Activated naive CD8-positive, alpha-beta T cell treated with anti-CD3 and anti-CD28 coated beads for 36 hours (primary cell): ENCODE measurements at places on chromosomes 6 and 20. TPM values are rescaled to one million over a fixed set of nuclear protein-coding genes. Genes with fewer than 3 reads are reported as not detected.
A peak's percentile ranks its signal among the peaks of the same experiment; 100 is the strongest.

DNA sequence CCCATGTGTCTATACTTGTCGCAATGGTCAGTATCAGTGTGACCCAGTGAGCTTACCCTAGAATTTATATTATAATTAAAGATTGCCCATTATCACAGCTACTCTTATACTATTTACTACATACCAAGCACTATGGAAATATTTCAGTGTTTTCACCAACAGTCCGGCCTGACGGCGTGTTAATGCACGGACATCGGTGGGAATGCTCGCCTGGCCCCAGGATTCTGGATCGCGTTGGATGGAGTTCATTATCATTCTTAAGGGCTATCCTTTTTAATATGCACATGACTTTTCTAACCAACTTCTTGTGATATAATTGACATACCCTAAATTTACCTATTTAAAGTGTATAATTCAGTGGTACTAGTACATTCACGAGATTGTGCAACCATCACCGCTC is 51.8 kb upstream of the AFDN start:
- DNase-seq: no peak

- DNase-seq: no peak
Measured at GRCh38 chr6:94041945-94042709, 622.8 kb upstream of the EPHA7 start.

EHMT2 gene
- total RNA-seq: 64.0 TPM

DNA sequence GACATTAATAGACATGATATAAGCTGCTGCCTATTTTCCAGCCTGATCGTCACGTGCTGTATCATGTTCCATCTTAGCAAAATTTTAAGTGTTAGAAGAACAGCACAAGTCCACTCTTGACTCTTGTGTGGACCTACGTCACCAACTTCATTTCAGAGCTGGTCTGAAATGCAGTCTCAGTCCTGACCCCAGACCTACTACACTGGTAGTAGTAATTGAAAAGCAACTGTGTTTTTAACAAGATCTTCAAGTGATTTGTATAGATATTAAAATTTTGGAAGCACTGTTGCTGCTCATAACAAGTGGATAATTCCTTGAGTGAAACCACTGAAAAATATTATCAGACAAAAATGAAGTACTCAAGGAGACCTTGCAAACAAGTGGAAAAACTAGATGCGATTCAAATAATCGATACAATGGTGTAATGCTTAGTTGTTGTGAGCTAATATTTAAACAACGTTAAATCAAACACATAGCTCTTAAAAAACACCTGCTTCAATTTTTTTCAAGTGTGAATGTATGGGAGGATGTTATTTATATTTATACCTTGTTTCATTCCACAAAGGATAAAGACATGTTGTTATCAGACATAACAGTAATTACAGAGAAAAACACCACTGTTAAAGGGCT is 110.9 kb upstream of the JAG1 start:
- no peak for DNase-seq

- DNase-seq: no peak
Measured at GRCh38 chr6:152356662-152357061, 280.5 kb downstream of the SYNE1 start.

GRCh38 chr6:20436719-20437118 is 35.0 kb downstream of the E2F3 start:
- DNase-seq: no peak

DNA sequence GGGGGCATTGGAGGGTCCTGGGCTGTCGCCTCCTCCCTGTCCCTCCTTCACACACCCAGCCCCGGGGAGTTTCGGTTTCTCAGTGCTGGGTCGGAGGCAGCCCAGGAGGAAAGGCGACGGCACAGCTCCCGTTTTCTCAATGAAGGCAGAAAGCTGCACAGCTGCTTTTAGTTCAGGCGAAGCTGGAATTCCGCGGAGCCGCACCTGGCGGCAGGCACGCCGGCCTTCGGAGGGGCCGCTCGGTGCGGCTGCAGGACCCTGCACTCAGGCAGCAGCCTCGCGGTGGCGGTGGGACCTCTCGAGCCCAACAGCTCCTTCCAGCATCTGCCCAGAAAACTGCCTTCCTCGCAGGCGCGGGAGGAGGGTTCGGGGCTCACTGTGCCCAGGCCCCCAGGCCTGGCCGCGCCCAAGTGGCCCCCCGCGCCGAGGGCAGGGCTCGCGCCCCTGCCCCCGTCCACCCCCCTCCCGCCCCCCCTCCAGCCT is 4.6 kb downstream of the FOXQ1 start:
- peak; percentile 14 for DNase-seq

GRCh38 chr6:4809999-4810918 is 34.1 kb downstream of the CDYL start:
- DNase-seq: no peak

GRCh38 chr20:25076731-25077609 is 5.0 kb downstream of the VSX1 start:
- DNase-seq: no peak

DNA sequence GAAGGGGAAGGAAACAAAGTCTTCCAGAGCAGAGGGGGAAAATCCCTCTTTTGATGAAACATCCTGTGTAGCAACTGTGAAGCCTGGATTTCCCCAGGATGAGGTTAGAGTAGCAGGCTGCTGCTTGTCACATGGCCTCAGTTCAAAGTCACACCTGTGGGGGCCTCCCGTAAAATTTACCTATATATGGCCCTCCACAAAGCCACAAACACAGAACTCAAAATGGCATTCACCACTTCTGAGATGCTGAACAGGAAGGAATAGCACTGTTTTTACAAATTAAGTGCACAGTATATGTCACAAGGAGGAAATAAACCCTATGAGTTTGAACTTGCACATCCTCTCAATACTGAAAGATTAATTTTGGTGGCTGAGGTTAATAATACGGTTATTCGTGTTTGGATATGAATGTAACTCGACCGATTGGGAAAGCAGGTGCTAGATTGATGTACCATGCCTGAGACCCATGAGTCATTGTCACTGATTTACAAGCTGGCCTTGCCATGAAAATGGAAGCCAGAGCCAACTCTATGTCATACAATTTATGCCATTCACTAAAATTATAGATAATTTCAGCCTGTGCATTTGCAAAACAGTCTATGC is 70.6 kb downstream of the SGK1 start:
- peak; percentile 78 for DNase-seq

DNA sequence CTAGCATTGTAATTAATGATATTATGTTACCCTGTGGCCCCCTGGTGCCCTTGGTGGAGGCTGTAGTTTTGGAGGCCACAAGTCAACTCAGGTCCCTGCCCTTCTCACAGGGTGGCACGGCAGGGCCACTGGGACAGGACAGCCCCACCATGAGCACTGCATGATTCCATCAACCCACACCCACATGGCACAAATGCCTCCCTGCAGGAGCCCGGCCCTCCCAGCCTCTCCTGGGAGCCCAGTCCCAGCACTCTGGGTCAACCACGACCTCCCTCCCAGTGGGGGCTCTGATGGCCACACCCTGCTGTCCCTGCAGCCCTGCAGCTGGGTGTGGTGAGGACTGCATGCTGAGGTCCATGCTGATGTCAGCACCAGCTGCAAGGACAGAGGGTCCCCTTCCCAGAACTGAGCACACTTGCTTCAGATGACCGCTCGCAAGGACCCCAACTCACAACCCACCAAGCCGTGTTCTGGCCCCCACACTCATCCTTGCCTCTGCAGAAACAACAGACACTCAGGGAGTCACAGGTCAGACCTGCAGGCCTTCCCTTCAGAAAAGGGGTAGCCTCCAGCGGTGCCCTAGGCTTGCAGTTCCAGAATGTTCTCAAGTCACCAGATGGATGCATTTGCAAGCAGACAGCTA is 15.7 kb upstream of the CST7 start:
- DNase-seq: no peak

- no peak for DNase-seq
Measured at GRCh38 chr6:36624461-36625157, 30.4 kb downstream of the SRSF3 start.

- DNase-seq: no peak
Measured at GRCh38 chr6:106688177-106688951, 59.0 kb downstream of the QRSL1 start.

DNA sequence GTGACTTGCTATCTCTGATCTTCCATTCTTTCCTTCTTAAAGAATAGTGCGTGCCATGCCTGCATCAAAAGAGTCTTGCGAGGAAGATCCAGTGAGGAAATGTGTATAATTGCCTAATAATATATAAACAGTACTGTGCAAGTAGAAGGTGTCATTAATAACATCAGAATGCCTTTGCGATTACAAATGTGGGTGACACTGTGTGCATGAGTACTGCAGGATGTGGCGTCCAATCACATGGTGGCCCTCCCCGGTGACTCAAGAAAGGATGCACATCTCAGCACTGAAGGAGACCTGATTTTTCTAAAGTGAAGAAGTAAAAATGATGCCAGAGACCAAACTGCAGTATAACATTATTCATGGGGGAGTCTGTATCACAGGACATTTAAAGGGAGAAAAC is 107.5 kb upstream of the EDN1 start:
- no peak for DNase-seq

C20orf96 gene
- 7.8 TPM for total RNA-seq

DNA sequence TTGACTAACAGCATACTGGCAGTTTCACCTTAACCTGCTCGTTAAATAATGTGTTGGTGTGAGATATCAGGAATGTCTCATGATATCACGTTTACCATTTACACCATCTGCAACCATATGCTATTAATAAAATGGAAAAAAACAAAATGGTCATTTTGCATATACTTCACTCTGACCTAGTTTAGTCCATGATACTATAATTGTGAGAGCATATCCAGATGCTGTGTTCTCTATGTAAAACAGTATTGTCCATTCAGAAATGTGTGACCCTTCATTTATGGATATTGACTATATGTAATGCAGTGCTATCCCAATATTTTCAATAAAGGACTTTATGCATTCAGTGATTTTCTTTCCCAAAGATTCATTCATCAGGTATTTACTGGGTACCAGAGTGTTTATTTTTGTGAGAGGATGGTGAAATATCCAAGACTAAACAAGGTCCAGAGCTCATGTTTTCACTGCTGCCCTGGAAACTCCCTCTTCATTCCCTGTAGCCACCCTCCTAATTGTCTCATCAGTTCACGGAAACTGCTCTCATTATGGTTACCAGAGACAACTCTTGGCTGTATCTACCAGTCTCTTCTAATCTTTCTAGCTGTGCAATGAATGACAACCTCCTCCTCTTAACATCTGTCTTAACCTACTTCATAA is 25.7 kb upstream of the HINT3 start:
- DNase-seq: no peak

GRCh38 chr6:154986787-154987235 is 8.3 kb upstream of the TIAM2 start:
- no peak for DNase-seq

NOTCH4 gene
- total RNA-seq: 0.88 TPM

DNA sequence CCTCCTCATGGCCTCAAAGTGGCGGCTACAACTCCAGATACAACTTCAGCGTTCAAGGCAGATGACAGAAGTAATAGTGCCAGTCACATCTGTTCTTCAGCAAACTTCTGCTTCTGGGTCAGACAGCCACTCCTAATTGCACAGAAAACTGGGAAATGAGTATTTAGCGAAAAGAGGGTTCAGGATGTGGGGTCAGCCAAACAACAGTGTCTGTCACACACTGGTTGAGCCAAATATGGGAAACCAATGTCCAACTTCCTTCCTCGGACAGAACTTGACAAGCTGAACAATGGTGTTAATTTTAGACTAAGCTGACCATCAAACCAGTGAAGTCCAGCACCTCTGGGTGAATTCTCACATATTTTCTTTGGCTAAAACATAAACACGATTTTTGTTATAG is 22.1 kb downstream of the NUDT3 start:
- DNase-seq: no peak

DNA sequence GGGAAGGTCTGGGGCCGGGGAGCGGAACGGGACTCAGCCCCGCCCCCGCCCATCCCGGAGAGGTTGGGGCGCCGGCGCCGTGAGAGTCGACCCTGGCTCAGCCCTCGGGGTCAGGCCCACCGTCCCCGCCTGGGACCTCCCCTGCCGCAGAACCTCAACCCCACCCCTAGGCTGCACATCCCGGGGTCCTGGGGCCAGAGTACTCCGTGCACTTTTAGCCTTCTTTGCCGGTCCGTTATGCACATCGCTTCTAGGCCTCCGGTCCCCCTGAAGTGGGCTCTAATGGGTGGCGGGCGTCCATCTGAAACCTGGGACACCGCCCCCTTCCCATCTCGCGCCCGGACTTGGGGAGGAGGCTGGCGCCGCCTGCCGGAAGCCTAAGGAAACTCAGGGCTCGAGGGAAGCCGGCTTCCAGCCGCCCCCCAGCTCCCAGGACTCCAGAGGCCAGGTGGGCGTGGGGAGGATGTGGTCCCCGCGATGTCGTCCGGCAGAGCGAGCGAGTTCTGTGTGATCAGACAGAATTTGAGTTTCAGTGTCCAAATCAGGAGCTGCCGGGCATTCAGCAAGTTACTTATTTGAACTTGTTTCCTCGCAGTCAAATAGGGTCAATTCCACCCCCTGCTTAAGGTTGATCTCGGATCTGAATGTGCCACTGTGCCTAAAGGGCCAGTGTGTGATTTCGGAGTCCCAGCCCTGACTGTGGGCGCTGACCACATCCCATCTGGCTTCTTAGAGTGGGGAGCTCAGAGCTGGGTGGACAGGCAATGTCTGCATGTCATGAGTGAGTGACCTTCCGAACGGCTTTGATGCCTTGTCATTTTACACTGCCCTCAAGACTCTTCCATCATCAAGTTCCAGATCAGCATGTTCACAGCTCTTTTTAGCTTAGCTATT is 47.6 kb downstream of the CPXM1 start:
- DNase-seq: peak; percentile 52

MDFI gene
- not detected for total RNA-seq

DNA sequence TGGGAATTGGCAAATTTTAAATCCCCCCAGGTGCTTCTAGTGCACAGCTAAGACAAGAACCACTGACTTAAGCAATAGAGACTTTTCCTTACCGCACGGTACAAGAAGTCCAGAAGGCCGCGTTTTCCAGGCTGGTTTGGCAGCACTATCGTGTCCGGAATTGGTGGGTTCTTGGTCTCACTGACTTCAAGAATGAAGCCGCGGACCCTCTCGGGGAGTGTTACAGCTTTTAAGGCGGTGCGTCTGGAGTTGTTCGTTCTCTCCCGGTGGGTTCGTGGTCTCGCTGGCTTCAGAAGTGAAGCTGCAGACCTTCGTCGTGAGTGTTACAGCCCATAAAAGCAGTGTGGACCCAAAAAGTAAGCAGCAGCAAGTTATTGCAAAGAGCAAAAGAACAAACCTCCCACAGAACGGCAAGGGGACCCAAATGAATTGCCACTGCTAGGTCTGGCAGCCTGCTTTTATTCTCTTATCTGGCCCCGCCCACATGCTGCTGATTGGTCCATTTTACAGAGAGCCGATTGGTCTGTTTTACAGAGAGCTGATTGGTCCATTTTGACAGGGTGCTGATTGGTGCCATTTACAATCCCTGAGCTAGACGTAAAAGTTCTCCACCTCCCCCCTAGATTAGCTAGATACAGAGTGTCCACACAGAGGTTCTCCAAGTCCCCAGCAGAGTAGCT is 264.5 kb downstream of the PREX1 start:
- DNase-seq: no peak

MUCL3 gene
- total RNA-seq: not detected

GRCh38 chr20:3890398-3890751 is 1.2 kb downstream of the PANK2 start:
- DNase-seq: no peak

PRR18 gene
- total RNA-seq: 0.33 TPM

DNA sequence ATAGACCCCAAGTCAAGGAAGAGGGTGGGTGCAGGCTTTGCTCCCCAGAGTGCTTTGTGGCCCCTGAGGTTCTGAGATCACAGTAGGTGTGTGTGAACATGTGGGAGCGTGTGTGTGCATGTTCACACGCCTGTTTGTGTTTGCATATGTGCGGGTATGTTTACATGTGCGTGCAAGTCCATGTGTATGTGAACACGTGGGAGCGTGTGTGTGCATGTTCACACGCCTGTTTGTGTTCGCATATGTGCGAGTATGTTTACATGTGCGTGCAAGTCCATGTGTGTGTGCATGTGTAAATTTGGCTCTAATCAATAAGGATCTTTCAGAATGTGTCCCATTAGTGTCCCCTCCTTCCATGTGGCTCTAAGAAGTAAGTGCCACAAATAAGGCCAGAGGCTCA is 41.4 kb upstream of the PCMTD2 start:
- no peak for DNase-seq
